NCI-H1048 (cell line): ENCODE measurements at places on chromosomes 5 and 9.

DNA sequence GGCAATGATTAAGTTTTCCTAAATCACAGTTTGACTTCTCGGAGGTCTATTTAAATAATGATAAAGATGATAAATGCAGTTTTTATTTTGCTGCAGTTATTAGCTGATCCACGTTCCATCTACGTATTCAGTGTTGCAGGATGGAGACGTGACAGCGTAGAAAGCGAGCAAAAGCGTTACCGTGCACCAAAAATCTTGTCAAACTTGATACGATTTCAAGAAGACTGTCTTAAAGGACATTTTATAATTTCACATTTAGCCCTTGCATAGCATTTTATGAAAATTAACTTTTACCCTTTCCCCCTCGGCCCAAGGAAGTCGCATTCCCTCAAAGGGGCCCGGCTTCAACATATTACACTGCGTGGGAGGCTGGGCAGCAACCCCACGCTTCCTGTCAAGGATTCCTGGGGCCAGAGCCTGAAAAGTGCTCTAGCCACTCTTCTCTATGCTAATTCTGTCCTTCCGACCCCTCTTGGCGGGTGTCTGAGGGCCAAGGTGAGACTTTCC lies 7.1 kb upstream of the PURA start:
- DNase-seq: no peak

DNA sequence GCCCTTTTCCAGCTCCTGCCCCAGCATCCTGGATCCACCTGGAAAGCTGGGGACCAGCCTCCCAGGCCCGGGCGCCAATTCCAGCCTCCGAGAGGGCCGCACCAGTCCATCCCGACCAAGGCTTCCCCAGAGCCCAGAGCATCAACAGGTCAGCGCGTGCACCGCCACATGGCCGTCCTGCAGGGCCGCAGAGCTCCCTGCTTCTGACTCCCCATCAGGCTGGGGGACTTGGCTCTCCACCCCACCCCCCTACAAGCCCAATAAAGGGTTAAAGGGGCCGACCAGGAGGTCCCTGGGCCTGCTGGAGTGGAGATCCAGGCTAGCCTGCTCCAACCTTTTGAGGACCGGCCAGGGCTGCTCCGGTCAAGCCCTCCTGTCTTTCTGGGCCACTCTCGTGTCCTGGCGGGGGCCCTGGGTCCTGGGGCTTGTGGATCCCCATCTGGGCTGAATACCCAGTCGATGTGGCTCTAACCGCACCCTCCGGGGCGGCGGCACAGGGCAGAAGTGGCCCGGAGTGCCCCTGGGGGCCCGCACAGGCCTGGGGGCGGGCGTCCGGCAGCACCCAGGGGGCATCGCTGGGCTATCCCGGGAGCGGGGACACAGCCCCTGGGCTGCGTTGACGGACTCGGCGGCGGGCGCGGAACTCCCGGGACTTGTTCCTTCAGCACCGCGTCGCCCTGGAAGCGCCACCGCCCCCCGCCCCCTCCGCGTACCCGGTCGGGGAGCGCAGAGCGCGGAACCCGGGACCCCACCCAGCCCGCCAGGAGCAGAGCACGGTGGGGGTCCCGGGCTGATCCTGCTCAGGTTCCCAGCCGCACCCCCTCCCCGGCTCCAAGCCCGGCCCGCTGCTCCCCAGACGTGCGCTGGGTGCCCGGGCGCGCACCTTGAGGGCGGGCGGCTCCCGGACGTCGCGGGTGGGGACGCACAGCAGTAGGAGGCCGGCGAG lies 590 bp downstream of the ENTPD2 start:
- no peak for DNase-seq

DNA sequence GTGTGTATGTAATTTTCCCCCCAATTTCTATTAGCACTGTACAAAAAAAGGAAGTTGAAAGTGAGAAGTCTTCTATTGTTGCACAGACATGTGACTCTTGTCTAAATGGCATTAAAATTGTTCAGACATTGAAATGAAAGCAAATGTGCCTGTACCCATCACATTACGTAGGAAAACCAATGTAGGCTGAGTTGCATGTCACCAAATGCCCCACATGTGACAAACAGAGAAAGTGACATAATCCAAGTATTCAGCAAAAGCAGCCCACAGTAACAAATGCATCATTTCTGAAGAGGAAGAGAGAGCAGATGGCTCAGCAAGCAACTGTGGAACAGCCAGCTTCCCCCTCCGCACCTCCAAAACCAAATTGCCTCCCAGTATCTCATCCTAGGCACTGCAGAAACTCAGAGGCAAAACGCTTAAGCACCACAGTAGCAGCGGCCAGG lies 161.5 kb upstream of the NR4A3 start:
- DNase-seq: no peak

GRCh38 chr9:30511666-30512065 lies 1872.8 kb upstream of the ACO1 start:
- DNase-seq: no peak
